Fibroblast of skin of left quadriceps (primary cell): ENCODE measurements at places on chromosomes 1 and 21.

GRCh38 chr1:197510691-197511378 lies 242.8 kb downstream of the CRB1 start:
- DNase-seq = no peak

DNA sequence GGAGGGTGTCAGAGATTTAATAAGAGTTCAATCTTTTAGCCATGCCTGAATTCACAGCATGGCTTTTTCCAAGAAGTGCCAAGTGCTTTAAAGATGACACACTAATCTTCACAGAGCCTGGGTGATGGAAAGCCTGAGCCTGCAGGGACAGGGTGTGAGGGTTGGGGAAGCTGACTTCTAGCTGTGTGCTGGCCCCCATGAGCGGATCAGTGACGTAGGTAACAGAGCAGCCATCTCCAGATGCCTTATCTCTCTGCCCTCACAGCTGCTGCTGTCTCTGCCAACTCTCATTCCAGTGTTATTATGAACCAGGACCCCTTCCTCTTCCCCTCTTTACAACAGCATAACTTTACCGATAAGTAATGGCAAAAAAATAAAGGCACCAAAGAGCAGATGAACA lies 30.6 kb downstream of the FAM78B start:
- no peak for DNase-seq

DNA sequence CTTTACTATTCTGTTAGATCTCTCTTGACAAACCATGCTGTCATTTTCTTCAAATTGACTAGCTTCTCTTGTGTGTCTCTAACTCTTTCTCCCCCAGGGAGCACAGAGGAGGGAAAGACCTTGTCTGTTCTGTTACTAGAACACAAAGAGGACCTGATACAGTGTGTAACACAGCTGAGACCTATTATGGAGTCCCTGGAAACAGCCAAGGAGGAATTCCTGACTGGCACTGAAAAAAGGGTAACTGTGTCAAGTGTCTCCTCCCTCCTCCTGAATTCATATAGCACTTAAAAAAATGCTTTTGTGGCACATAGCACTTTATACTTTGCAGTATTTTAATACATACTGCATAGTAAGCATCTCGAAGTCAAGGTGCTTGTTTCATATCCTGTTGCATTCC lies 50.6 kb downstream of the ZBTB40 start:
- no peak for DNase-seq

DNA sequence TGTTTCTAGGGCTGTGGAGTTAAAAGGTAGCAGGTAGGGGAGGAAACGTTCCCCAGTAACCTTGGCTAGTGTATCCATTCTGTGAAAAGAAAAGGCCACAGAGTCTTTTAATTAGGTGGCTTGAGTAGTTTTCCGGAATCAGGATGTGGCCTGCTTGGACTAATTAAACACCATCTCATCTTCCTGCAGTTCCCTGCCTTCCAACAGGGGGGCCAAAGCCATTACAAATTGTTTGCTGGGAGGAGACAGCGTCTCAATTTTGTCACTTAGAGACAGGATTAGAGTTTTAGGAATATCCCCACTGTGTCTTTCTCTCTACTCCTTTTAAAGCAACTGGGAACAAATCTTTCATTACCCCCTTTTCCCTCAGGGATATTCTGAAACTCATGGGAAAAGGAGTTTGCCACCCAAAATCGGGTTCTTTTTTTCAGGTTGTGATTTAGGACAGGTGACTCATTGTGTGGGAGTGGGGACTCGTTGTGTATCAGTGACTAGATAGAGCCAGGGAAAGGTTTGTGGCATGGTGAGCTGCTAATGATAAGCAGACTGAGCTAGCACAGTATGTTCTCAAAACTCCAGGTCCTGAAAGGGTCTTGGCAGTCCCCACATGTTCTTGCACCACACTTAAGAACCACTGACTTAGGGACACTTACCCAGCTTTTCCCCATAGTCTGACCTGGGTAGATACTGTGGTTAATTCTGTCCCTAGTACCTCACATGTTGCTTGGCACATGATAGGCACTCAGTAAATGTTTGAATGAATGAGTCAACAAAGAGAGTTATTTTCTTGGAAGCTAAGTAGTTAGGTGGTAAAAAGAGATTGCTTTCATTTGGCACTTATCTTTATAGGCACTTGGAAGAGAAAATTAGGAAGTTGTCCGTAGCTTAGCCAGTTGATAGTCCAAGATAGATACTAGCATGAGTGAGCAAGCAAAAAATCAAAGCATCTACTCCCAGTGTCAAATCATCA lies 22.5 kb downstream of the INTS3 start:
- no peak for DNase-seq

DNA sequence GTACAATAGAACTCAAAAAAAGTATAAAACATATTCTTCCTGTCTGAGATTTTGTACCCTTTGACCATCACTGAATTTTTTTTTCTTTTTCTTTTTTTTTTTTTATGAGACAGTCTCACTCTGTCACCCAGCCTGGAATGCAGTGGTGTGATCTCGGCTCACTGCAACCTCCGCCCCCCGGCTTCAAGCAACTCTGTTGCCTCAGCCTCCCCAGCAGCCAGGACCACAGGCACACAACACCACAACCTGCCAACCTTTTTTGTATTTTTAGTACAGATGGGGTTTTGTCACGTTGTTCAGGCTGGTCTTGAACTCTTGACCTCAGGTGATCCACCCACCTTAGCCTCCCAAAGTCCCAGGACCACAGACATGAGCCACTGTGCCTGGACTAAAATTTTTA lies 10.4 kb downstream of the SDCCAG8 start:
- no peak for DNase-seq

- DNase-seq = no peak
These were observed 17.9 kb upstream of the H3-3A start for GRCh38 chr1:226044514-226045101.

DNA sequence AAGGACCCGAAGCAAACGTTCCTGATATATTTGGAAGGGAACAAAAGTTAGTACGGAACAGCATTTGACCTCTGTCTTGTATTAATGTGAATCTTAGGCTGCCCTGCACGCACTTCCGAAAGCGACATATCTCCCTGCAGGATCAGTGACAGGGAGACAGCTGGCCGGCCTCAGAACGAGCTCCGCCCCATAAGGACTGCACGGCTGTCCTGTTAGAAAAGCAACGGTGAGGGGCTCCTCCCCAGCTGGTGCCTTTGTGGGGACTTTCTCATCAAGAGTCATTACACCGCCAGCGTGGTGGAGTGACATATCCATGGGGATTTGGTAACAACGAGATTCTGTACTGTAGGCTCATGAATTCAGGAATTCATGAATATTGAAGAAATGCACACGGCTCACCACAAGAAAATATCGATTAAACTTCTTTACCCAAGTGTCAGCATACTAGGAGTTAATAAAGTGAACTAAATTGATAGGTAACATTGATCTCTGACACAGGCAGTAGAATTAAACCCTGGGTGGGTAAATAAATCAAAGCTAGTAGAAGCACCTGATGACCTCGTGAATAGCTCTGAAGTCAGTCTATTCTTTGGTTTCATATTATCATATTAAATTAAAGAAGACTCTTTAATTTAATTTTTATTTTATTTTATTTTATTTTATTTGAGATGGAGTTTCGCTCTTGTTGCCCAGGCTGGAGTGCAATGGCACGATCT lies 8.1 kb upstream of the GREM2 start:
- DNase-seq = no peak

- no peak for DNase-seq
These were observed 43.1 kb downstream of the PTGFRN start for GRCh38 chr1:116952738-116953275.

DNA sequence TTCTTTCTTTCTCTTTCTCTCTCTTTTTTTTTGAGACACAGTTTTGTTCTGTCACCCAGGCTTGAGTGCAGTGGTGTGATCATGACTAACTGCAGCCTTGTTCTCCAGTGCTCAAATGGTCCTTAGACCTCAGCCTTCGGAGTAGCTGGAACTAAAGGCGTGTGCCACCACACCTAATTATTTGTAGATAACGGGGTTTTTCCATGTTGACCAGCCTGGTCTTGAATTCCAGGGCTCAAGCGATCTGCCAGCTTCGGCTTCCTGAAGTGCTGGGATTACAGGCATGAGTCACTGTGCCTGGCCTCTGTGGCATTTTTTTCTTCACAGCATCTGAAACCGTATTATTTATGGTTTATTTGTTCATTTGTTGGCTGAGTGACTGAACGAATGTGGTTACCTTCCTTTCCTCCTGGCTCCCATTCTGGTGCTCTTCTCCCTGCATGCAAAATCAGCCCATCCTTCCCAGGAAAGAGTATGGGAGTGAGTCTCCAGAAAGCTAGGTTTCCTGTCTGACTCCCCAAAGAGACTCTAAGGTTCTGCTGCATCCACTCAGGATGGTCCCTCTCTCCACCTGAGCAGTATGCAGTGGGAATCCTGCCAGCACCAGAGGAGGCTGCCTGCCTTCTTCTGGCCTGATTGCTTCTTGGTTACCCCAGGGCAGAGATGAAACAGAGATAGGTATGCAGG lies 155.0 kb upstream of the BEND5 start:
- peak; percentile 25 for DNase-seq

GRCh38 chr1:156517748-156518147 lies 17.2 kb upstream of the MEF2D start:
- DNase-seq = no peak

DNA sequence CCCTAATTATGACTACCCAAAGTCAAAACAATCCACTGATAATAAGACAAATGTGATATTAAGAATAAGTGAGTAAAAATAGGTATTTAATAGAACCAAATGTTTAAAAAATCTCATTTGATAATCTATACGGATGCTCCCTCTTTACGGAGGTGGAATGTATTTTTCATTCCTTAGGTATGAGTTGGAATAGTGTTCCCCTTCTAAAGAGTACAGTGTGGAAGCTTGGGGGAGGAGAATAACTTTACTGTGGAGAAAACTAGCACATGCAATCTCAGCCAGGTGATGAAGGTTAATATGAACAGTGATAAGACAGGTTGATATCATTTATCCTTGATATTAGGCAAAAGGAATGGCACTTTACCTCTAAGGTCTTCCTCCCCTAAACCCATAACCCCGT lies 74.6 kb downstream of the GPR88 start:
- no peak for DNase-seq

- DNase-seq = no peak
These were observed 13.5 kb downstream of the RNF2 start for GRCh38 chr1:185058876-185059275.

DNA sequence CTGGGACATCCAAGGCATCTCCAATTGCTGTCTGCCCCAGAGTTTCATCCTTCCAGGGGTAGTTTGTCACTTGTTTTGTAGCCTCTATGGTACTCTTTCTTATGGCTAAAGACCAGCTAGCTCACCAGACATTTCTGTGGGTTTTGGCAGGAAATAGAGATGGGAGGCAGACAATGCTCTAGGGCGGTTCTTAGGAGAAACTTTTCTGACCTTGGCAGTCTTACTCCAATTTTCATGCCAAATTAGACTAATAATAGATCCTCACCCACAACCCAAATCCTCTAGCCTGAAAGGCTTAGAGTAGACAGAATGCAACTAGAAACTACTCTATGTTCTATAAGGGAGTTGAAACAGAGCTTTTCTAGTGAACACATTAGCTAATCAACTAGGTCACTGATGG lies 69.8 kb downstream of the LRIG2 start:
- peak; percentile 11 for DNase-seq

DNA sequence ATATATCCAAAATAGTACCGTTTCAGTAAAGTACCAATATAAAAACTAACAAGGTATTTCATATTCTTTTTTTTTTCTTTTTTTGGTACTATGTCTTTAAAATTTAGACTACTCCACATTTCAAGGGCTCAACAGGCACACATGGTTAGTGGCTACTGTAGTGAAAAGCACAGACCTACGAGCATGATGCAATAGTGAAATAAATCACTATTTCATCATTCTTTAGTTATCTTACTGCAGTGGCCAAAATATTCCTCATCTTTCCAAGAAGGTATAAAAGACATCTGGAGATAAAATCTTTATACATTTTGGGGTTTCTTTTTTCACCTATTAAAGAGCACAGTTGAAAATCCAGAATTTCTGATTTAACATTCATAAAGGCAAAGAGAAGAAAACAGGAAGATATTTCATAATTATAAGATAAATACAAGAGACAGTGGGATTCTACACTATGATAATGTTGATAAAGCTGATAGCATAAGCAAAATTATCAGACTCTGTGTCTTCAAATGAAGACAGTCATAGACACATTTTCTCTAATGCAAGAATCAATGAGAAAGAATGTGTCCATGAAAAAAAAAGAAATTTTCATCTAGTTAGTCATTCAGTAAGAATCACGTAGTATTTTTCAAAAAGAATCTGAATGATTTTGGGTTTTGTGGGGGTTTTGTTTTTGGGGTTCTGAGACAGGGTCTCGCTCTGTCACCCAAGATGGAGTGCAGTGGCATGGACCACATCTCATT lies 41.9 kb downstream of the CEP170 start:
- peak; percentile 69 for DNase-seq

DNA sequence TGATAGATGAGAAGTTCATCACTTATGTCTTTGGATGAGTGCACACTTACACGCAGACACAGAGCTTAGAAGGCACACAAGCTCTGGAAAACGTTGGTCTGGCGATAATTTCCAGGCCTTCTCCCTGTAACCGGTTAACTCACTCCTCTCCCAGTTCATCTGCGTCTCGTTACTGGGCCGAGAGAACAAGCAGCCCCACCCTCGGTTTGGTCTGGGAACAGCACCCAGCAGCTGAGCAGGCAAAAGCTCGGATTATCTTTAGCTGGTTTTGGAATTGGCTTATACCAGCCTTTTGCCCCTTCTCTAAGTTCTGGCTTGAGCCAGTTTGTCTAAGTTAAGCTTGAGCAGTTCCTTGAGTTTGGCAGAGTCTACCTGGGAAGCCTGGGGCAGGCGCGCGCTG lies 27.3 kb upstream of the COL6A1 start:
- DNase-seq = no peak

DNA sequence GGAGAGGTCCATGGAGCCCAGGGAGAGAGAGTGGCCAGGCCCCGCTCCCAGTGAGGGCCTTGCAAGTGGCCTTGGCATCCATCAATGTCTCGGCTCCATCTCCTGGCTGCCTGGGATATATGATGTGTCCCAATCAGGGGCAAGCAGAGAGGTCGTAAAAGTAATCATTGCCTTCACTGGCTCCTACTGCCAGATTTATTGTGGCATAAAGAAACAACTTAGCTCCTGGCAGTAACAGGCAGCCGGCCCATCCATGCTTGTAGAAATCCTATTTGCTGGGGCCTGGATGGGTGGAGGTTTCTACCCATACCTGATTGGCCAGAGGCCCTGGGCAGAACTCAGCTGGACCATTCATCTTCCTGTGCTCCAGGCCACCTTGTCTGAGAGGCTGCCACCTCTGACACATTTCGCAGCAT lies 272.6 kb downstream of the MATN1 start:
- DNase-seq = no peak

DNA sequence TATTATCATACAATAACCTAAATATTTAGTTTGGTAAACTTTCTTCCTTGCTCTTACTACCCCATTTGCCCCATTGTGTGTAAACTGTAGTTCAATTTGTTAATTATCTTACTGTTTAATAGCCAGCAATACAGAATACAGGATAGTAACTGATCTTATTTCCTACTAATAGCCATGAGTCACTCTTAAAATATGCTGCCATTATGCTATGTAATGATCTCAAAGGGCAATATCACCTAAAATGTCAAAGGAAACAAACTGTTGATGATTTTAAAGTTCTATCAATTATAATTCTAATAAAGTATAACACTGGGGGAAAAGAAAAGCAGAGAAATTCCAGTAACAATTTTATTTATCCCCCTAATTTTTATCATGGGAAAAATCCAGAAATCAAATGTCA lies 4.3 kb downstream of the SLC30A1 start:
- no peak for DNase-seq

GRCh38 chr1:197066719-197067456 lies at the start of gene F13B:
Gene F13B, minus strand, starts transcription at chr1:197067260. Its CDS starts 37 bp downstream, at chr1:197067223.
- DNase-seq = no peak

GRCh38 chr1:47616906-47617305 lies 179.1 kb downstream of the FOXD2 start:
- DNase-seq = no peak
